ENCODE measurements at places on chromosomes 11 and 22.

DNA sequence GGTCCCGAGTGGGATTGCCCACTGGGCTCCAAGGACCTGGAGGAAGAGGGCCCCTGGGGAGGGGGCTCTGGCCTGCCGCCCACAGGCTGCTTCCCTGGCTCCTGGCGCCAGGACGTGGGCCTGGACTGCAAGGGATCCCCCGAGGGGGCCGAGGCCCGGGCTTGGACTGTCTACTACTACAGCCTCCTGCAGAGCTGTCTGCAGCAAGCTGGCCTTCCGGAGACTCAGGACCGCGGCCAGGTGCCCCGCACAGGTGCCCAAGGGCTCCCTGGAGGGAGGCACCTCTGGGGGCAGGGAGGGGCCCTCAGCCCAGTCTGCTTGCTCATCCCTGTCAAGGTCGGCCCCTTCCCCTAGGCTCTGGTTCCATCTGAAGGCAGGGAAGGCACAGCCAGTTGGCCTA, 1.9 kb downstream of the CARNS1 start:
- no peak for DNase-seq

DNA sequence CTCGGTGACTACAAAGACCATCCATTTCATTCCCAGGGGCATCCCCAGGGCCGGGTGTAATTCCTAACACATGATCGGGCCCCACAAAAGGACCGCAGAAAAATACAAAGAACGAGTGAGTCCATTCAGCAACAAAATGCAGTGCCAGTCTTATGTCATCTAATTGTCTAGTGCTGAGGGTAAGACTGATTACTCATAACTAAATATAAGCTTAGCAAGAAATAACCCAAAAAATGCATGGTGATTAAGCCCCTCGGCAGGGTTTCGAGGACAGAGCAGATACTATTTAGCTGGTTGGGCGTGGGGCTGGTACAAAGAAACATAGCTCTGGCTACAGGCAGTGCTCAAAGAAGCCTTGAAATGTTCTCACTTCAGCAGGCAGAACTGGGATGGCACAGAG, 1078.9 kb downstream of the OPCML start:
- no peak for DNase-seq

- no peak for DNase-seq
These were observed 6.5 kb downstream of the OR52M1 start for GRCh38 chr11:4551346-4551979.

DNA sequence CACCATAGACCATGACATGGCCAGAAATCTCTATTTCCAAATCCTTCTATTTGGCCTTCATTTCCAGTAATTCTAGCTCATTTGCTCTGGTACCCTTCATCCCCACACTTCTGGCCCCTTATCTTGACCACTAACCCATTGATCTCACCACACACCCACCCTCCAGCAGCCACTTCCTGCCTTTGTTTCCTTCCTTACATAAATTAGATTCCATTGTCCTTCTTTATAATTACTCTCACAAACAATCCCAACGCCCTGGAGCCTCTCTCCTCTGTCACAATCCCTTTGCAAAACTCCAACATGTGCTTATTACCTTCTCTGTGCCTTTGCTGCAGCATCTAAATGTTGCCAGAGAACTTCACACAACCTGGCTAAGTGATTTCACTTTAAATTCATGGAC, 14.8 kb downstream of the APLNR start:
- DNase-seq = no peak

DNA sequence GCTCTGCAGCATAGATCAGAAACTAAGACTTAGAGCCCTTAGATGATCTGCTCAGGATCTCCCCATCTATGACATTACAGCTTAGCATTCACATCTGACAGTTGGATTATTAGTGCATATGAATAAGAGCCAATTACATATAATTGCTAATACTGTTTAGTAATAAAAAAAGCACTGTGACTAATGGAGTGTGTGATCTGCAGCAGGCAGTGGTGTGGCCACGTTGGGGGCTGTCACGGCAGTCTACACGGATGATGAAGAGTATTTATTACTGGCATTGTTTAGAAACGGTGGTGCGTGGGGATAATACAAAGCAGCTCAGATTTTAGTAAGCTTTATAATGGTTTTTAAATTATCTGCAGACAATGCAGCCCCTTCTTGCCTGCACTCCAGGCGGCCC, 93.5 kb upstream of the TIMP3 start:
- no peak for DNase-seq

DNA sequence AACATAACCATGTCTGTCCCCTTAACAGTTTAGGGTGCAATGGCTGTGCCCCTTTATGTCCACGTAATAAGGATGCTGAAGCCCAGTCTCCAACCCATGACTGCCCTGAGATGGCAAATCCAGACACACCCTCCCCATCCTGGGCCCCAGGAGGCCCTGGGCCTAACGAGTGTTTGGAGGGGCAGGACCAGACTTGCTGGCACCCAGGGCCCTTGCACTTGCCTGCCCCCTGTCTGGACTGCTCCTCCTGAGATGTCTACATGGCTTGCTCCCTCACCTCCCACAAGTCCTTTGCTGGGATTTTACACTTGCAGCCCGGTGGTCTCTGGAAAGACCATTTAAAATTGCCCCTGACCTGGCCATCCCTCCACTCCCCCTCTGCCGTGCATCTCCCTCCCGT, 132.2 kb upstream of the NECTIN1 start:
- DNase-seq = no peak

GRCh38 chr22:30386960-30387827, at the start of gene RNF215:
RNF215 (minus strand) TSS chr22:30387411; CDS start chr22:30387313, 98 bp downstream.
- DNase-seq = peak; percentile 91

GRCh38 chr11:93285430-93285829, 45.1 kb upstream of the DEUP1 start:
- no peak for DNase-seq

GRCh38 chr11:26537341-26537740, 34.7 kb downstream of the MUC15 start:
- DNase-seq = no peak

DNA sequence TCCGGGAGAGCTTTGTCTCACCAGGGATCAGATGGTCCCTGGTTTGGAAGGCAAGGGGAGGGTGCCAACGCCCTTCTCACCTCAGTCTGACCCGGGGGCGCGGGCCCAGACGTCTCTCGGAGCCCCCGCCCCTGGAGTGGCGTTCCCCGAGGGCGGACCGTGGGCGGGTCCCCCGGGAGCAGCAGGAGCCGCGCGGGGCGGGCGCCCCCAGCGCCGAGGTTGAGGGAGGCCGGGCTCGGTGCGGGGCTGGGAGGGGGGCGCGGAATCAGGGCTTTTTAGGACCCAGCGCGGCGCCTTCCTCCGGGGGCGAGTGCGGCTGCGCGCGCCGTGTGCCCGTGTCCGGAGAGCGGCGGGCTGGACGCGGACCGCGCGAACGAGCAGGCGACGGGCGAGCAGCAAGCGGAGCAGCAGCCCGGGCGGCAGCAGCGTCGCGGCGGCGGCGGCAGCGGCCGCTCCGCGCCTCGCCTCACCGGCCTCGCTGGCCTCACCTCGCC, at the start of gene KCNC1:
KCNC1 (plus strand) TSS at position 364 of the 494 bp plus-strand sequence. CDS start 1,222 bp downstream, outside the sequence.
- DNase-seq = no peak

DNA sequence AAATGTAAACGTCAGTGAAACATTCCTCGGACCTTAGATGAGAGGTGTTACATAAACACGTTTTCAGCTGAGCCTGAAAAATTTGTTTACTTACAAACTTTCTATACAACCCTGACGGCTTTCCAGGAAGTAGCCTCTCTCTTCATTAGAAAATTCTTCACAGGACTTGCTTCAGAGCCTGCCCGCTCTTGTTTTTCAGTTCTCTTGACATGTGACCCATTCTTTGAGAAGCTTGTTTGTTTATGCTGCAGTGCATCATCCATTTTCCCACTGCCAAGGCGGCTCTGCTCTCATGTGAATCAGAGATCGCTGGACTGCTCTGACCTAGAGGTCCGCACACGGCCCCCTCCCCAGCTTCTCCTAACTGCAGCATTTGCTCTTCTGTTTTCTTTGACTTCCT, 47.9 kb upstream of the ARHGAP42 start:
- DNase-seq = no peak

GRCh38 chr11:117989351-117990102, 3.3 kb downstream of the IL10RA start:
- DNase-seq = no peak

GRCh38 chr11:76200006-76200940, 6.0 kb downstream of the WNT11 start:
- DNase-seq = no peak

GRCh38 chr11:114847306-114847975, 169.1 kb downstream of the NXPE2 start:
- DNase-seq = no peak

DNA sequence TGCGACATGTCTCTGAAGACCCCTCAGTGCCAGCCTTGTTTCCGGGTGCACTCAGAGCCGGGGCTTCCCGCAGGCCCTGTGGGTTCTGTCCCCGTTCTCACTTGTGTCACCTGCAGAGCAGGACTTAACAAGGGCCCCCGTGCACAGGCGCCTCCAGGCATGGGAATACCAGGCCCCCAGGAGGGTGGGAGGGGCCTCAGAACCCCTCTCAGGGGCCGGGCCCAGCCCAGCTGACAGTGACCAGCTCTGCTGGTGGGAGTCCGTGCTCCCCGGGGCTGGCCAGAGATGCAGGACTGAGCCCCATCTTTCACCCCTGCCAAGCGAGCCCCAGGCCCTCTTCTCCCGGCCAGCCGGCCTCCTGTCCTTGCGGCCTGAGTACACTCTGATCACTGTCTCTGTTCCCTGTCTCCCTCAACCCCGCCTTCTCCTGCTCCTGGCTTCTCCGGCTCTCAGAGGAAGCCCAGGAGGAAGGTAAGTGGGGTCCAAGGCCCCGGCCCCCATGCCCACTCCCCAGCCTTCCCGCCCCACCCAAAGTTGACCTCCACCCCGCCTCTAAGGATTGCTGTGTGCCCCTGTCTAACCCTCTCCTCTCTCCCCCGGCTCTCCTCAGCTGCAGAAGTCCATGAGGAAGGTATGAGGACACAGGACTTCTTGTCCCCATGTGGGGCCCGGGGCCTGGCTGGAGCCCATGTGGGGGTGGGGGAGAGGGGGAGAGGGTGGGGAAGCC, 5.3 kb downstream of the TNNT3 start:
- no peak for DNase-seq

- DNase-seq = peak; percentile 45
These were observed 150.7 kb downstream of the PKNOX2 start for GRCh38 chr11:125315079-125315740.

GRCh38 chr22:49934160-49934890, 15.9 kb downstream of the CRELD2 start:
- peak; percentile 81 for DNase-seq

DNA sequence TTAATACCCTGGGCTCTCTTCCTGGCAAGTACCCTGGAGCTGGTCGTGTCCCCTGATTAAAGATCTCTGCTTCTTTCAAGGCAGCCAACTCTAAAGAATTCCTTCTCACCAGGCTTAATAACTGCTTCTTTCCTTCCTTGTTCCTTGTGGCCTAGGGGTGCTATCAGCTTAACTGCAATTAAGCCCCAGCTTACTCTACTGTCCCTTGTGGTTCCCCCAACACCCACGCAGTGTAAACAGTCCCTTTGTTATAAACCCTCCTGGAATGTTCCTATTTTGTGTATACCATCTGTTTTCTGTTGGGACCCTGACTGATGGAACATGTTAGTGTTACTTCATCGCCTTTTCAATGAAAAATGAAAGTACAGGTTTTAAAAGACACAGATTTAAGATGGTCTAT, 126.4 kb upstream of the KIRREL3 start:
- DNase-seq = no peak

DNA sequence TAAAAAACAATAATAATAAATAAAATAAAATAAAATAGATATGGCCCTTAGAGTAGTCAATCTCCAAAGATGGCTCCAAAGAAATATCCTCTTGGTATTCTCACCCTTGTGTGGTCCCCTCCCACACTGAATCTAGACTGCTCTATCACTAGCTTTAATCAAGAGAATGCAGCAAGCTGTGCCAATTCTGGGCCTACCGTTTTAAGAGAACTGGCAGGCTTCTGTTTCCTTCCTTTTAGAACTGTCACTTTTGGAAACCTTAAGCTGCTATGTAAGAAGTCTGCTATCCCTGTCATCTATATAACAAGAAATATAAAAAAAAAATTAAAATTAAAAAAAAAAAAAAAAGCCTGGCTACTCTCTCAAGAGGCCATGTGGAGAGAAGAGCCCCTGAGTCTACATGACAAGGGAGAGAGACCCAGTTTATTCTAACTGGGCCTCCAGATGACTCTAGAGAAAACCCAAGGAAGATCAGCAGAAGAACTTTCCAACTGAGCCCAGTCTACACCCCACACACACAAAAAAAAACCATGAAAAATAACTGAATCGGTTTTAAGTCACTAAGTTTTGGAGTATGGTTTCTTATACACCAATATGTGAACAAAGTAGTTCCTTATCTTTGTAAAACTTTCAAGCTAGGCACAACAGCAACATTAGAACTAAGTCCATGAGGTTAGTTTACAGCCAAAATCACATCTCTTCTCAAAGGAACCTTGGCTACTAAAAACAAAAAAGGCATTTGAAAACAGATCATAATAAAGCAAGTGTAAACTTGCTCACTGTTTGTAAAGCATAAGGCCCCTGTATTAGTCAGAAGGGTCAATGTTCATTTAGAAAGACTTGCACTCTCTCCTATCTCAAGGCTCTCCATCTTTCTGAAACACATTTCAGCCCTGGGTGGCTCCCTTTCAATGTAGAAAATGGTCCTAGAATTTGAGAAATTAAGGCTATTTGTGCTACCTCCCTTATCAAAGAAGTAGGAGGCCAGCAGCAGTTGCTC, 67.3 kb downstream of the AMBRA1 start:
- no peak for DNase-seq

- DNase-seq = peak; percentile 50
These were observed 1.4 kb downstream of the CHKB start for GRCh38 chr22:50581031-50581949.

DNA sequence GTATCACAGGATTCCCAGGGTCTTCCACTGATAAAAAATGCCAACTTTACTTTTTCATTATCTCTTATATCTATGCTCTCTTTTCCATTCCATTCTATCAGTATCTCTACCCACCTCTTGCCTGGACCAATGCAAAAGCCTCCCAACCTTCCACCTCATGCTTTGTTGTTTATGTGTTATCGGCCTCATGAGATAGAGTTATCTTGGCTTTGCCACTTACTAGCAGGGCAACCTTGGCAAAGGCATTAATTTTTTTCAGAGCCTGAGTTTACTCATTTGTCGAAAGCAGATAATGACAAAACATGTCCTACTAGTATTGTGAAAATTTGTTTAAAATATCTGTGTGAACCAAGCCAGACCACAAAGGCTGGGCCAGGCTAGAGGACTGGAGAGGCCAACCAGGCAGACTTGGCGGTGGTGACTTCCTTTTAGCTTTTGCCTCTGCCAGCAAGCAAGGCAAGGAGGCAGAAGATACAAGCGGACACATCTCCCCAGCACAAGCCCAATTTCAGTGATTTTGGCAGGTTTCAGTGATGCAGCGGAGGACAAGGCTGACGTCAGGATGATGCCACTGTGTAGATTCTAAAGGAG, 106.9 kb downstream of the ADAMTS15 start:
- DNase-seq = no peak

DNA sequence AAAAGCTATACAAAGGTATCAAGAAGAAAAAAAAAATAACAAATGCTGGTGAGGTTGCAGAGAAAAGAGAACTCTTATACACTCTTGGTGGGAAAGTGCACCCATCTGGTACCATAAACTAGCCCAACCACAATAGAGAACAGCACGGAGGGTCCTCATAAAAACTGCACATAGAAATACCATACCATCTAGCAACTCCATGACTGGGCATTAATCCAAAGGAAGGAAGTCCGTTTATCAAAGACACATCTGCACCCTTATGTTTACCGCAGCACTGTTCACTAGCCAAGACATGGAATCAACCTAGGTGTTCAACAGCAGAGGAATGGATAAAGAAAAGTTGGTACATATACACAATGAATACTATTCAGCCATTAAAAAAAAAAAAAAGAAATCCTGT, 10.8 kb upstream of the CLDN5 start:
- no peak for DNase-seq

GRCh38 chr11:46983598-46983997, 47.0 kb downstream of the CSTPP1 start:
- DNase-seq = no peak

- no peak for DNase-seq
These were observed 20.5 kb downstream of the GAL start for GRCh38 chr11:68704887-68705286.

All from natural killer cell treated with Interleukin-12 subunit alpha and Interleukin-12 subunit beta and Interleukin-15 and Interleukin-18, amount 100 ng/mL, for 72 hours (primary cell).